Activated naive CD8-positive, alpha-beta T cell treated with anti-CD3 and anti-CD28 coated beads for 36 hours (primary cell): ENCODE measurements at places on chromosomes 13 and 19. TPM values are rescaled to one million over a fixed set of nuclear protein-coding genes. Genes with fewer than 3 reads are reported as not detected.

Gene DAPK3
- 31.6 TPM for total RNA-seq

DNA sequence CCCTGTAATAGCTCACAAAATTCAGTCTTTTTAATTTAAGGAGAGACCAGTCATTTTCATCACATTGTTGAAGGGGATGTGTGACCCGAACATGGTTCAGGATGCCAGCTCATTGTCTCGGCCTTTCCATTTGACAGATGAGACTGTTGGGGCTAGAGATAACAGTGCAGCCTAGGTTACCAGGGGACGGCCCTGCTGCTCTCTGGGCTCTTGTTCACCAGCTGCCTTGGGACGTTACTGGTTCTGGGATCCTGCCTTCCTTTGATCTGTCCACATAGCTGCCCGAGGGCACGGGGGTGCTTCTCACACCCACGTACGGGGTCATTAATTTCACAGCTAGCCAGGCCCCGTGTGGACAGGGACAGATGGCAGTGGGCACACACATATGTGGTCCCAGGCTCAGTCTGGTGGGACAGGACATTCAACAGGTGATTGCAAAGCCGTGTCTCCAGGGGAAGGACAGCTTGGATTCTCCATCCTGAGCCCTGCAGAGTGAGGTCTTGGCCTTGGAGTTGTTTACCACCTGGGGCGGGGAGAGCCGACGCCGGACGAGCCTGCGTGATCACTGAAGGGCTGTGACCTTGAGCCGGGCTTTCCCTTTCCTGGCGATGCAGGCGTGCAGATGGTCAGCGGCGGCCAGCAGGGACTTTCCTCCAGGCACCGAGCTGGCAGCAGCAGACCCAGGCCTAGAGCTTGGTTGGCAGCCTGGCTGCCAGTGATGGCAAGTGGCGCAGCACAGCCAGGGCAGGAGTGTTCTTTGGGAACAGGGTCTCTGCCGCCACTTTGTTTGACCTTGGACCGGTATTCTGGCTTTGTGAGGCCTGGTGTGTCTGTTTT lies 26.7 kb upstream of the NPAS1 start:
- no peak for DNase-seq
- H3K4me3 ChIP-seq, result no peak overlapping the region
- peaks cover 4% of the 10 kb centered on the region for H3K4me1 ChIP-seq

DNA sequence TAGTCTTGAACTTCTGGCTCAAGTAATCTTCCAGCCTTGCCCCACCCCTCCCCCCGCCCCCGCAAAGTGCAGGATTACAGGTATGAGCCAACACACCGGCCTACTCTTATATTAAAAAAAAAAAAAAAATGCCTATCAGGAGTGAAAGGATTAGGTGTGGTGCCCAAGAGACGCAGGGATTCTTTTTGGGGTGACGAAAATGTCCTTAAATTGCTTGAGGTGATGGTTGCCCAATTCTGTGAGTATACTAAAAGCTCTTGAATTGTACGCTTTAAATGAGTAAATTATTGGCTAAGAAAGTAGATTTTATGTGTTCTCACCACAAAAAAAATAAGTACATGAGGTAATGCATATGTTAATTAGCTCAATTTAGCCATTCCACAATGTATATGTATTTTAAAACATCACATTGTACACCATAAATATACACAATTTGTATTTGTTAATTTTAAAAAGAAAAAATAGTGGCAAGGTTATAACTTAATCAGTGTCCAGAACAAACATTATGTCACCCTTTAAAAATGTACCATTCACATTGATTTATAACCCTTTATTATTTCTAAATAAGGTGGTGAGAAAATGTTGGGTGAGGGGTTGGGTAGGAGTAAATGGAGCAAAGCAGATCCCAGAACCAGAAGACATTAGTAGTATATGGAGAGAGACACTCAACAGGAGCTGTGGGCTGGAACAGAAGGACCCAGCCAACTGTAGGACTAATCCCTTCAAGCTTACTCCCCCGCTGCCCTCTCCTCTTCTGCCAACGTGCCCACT lies 3.9 kb downstream of the IGSF23 start:
- H3K27ac ChIP-seq, result no peak overlapping the region
- DNase-seq, result no peak
- no peaks in the 10 kb centered on the region for H3K27me3 ChIP-seq
- H3K4me3 ChIP-seq, result no peak overlapping the region

- no peak overlapping the region for H3K4me3 ChIP-seq
- no peaks in the 10 kb centered on the region for H3K27me3 ChIP-seq
- H3K27ac ChIP-seq, result no peak overlapping the region
Observed at GRCh38 chr13:52707375-52707774, 32.2 kb downstream of the CNMD start.

DNA sequence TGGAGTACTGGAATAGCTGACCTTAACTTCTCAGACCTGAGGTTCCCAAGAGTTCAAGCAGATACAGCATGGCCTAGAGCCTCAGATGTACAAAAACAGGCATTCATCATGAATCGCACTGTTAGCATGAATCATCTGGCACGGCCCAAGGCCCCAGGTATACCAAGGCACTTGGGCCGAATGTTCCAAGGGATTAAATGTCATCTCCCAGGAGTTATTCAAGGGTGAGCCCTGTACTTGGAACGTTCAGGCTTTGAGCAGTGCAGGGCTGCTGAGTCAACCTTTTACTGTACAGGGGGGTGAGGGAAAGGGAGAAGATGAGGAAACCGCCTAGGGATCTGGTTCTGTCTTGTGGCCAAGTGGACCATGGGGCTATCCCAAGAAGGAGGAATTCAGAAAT lies 6.3 kb downstream of the KLK3 start:
- H3K36me3 ChIP-seq, result no peaks in the 10 kb centered on the region
- DNase-seq, result no peak
- H3K27ac ChIP-seq, result no peak overlapping the region

- H3K27ac ChIP-seq, result no peak overlapping the region
- peak; percentile 62 for DNase-seq
- H3K27me3 ChIP-seq, result peaks cover 87% of the 10 kb centered on the region
- peak overlapping the region; percentile 70 for H3K4me3 ChIP-seq
- peaks cover 38% of the 10 kb centered on the region for H3K4me1 ChIP-seq
- H3K36me3 ChIP-seq, result peaks cover 2% of the 10 kb centered on the region
Observed at GRCh38 chr19:50817941-50818858, 5.4 kb downstream of the KLK1 start.

DNA sequence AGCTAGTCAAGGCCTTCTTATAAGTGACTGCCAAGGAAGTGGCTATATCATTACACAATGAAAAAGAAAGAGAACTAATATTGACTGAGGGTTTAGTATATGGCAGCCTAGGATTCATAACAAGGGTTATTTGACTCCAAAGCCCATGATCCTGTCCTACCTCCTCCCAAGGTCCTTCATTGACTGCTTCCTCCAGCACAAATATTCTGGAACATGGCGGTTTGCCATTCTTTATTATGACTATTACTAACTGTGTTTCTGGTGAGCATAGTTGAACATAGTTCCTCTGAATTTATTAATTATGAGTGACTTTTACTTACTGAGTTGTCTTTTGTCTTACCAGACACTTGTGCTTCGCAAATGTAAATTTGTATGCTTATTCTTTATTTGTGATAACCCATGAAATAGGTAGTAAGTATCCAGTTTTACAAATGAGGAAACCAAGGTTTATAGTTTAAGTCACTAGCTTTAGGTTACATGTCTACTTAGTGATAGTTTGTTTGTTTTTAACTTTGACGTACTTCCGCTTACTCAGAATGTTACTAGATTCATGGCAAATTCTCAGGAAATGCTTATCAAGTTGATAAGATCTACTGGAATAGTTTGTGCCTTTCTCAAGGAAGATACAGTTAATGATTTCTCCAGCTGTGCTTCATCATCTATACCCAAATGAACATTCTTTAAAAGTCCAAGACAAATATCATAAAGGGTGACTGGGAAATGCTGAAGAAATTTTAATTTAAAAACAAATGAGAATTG lies 15.5 kb upstream of the DCLK1 start:
- peaks cover 5% of the 10 kb centered on the region for H3K27me3 ChIP-seq
- no peak overlapping the region for H3K27ac ChIP-seq
- no peaks in the 10 kb centered on the region for H3K36me3 ChIP-seq

- peak overlapping the region; percentile 92 for H3K27ac ChIP-seq
- H3K4me1 ChIP-seq, result peaks cover 4% of the 10 kb centered on the region
- H3K4me3 ChIP-seq, result peak overlapping the region; percentile 95
- H3K27me3 ChIP-seq, result peaks cover 24% of the 10 kb centered on the region
- H3K36me3 ChIP-seq, result peaks cover 4% of the 10 kb centered on the region
Observed at GRCh38 chr19:50510700-50511068, 307 bp downstream of the JOSD2 start.

- H3K36me3 ChIP-seq, result peaks cover 3% of the 10 kb centered on the region
- peak overlapping the region; percentile 74 for H3K4me3 ChIP-seq
- DNase-seq, result no peak
- H3K27ac ChIP-seq, result no peak overlapping the region
Observed at GRCh38 chr19:21587117-21587461, 81.7 kb downstream of the ZNF429 start.

GRCh38 chr13:50636007-50636704 lies 207.3 kb downstream of the DLEU7 start:
- H3K27ac ChIP-seq, result no peak overlapping the region
- H3K27me3 ChIP-seq, result no peaks in the 10 kb centered on the region
- H3K36me3 ChIP-seq, result no peaks in the 10 kb centered on the region
- no peak for DNase-seq
